GM23338 (cell line): ENCODE measurements at places on chromosomes 2 and 18.

DNA sequence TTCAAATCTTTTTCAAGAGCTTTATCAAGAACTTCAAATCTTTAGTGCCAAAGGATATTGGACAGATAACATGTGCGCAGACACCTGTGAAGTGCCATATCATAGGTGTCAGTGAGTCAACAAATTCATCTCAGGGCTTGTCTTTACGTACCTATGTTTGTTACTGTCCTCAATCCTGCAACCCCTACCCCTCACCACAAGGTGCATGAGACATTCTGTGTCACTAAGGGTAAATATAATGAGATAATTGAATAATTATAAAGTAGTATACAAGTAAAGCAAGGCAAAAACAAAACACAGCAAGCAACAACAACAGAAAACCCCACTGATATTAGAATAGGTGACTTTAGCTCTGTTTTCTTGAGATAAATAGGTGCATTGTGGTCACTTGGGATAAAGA, 1495.8 kb upstream of the TMEFF2 start:
- no peak for DNase-seq
- H3K4me3 ChIP-seq: no peak overlapping the region
- H3K27ac ChIP-seq: no peak overlapping the region
- no peaks in the 10 kb centered on the region for H3K36me3 ChIP-seq
- no peaks in the 10 kb centered on the region for H3K4me1 ChIP-seq

DNA sequence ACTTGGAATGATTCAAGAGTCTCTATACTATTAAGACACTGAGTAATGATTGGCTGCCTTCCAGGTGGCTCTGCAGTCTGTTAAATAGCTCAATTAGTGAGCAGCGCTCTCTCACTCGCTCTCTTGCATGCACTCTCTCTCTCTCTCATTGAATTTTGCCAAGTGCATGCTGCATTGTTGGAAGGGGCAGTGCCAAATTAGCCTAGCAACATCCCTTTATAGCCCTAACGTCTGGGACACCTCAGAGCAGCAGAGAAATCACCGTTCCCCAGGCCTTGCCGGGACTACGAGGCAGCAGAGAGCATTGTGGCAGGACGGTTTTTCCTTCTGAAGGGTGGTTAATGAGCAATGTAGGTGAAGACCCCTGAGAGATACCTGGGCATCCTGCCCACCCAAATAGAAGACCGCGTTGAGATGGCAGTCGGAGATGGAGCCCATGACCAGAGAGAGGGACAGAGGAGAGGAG, 447.6 kb upstream of the POU3F3 start:
- no peak overlapping the region for H3K27ac ChIP-seq
- H3K27me3 ChIP-seq: no peaks in the 10 kb centered on the region
- H3K4me1 ChIP-seq: peaks cover 10% of the 10 kb centered on the region
- no peaks in the 10 kb centered on the region for H3K36me3 ChIP-seq

DNA sequence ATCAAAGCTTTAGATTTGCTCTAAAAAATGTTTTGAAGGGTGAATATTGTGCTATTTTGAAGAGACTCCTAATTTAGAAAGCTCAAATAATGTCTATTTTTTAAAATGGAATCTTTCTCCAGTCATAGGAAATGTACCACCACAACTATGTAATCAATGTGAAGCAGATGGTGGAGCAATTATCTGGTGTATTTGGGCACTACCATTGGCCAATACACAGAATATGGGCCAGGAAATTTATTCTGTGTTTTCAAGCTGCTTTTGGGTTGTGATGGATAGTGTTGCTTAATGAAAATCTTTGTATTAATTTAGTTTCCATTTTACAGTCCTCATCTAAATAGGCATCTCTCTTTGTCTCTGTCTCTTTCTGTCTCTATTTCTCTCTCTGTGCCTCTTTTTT, 17.1 kb upstream of the VWC2L start:
- no peaks in the 10 kb centered on the region for H3K27me3 ChIP-seq
- H3K4me3 ChIP-seq: no peak overlapping the region
- H3K27ac ChIP-seq: no peak overlapping the region
- DNase-seq: no peak
- no peaks in the 10 kb centered on the region for H3K36me3 ChIP-seq
- H3K4me1 ChIP-seq: no peaks in the 10 kb centered on the region

DNA sequence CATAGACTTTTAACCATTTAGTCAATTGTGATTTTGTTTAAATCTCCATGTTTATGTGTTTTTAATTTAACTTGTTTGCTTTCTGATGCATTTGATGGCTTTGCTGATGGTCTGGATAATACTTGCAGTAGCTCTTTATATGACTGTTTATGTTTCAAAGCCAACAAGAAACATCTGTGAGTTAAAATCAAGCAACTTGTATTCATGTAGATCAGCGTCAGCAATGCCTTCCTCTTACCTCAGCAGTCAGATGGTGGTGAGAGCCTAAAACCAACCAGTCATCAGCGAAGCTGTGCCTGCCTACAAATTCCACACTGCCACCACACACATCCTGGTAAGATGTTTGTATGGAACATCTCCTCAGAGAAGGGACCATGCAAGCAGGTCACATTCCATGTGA, 231.9 kb downstream of the PTGR3 start:
- no peaks in the 10 kb centered on the region for H3K36me3 ChIP-seq
- DNase-seq: no peak
- H3K27me3 ChIP-seq: no peaks in the 10 kb centered on the region
- H3K27ac ChIP-seq: no peak overlapping the region
- H3K4me3 ChIP-seq: no peak overlapping the region
- H3K4me1 ChIP-seq: no peaks in the 10 kb centered on the region

DNA sequence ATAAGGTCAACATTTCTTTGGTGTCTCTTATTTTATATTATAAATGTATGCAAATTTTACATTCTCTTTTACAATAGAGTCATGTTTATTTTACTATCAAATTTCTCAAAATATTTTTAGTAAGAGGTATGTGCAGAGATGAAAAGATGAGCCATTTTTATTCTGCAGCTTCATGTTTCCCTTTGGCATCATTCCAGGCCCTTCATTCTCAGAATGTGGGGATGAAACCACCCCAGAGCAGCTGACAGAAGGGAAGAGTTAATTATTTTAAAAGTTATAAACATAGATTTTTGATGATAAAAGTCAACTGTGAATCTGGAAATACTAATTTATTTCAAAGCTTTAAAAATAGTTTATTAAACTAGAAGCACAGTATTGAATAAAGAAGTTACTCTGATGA, 12.8 kb upstream of the FSHR start:
- H3K4me3 ChIP-seq: no peak overlapping the region
- H3K36me3 ChIP-seq: no peaks in the 10 kb centered on the region
- no peak for DNase-seq
- H3K27ac ChIP-seq: no peak overlapping the region
